ENCODE measurements at places on chromosomes 1 and 21.
A peak's percentile ranks its signal among the peaks of the same experiment; 100 is the strongest.

GRCh38 chr1:74654708-74655107 lies 18.9 kb downstream of the ERICH3 start:
- no peak for DNase-seq

GRCh38 chr1:26994787-26995517 lies 1.5 kb downstream of the TRNP1 start:
- DNase-seq, result no peak

DNA sequence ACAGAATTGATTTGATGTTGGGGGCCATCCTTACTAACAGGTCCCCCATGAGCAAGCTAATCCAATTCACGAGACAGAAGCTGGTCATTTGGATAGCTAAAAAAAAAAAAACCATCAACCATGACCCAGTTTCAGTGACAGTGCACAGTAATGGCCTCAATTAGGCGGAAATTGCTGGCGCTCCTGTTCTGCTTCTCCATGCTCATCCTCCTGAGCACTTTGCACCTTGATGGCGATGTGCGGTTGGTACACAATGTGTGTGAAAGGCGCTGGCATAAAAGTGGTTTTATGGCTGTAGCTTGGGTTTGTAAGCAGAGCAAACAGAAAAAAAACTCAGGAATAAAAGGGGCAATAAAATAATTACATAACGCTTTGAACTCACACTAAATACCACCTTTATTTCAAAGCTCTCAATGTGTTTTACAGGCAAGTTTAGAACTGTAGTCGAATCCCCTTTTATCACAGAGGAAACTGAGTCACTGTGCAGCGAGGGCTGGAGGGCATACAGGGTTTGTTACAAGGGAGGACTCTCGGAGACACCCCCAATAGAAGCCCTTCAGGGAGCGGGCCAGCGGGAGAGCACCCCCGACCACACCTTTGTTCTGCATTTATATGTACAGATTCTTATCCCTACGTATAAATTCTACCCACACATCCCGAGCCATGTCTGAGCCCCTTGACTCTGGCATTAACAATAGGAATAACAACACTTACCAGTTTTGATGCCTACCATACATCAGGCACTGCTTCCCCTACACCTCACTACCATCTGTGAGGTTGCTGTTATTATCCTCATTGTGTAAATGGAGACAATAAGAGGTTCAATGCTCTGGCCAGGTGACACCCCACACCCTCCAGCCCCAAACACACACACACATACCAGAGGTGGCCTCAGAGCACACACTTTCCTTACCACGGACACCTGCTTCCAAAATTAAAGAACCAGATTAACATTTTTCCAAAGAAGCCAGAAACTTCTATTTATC lies 213.5 kb upstream of the IRF2BP2 start:
- no peak for DNase-seq

- DNase-seq, result peak; percentile 44
Measured at GRCh38 chr1:52601991-52602855, at the start of gene GPX7. Gene GPX7 (plus strand): TSS chr1:52602371. CDS start chr1:52602410, 39 bp downstream.

Measured in stimulated activated CD4-positive, alpha-beta T cell treated with anti-CD3 and anti-CD28 coated beads, Interleukin-4, amount 100 ng/mL, for 4 hours (primary cell).